H7 (cell line): ENCODE measurements at places on chromosomes 12 and 14.

DNA sequence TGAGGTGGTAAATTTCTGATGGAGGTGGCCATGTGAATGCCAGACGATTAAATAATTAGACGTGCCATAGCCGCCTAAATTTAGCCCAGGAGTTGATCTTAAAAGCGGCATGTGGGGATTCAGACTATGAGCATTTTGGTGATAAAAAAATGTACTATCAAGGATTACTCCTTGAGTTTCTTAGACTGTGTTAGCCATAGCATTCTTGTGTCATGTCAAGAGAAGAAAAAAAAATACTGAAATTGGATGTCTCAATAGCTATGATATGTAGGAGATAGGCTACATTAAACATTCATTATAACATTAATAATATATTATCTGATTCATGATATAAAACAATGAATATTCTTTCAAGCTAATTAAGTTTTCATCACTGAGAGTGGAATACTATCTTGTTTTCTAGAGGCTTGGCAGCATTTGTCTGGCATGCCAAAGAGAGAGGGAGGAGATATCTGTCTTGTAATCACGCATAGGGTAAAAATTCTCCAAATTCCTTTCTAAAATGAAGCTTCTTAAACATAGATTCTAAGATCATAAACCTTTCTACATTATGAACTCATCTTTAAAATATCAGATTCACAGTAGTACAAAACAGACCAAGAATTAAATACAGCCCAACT is 727.0 kb downstream of the C12orf50 start:
- DNase-seq, result no peak

GRCh38 chr12:3129301-3130056 is 52.3 kb downstream of the TSPAN9 start:
- no peak for DNase-seq

DNA sequence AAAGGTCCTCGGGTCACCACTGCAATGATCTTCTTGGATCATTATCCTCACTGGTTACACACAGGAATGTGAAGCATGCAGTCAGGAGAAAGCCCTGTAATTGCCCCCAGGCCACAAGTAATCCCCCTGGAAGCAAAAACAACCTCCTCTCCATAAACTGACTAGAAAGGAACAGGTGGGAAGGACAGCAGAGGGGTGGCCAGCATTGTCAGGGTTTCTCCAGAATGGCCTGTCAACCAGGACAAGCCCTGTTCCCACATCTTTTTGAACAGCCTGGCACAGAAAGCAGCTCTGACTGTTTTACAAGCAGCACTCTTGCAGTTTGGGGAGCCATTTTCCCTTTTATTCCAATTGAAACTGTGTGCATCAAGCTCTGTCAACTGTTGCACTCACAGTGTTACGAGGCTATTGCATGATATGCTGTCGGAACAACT is 36.1 kb downstream of the TMCC3 start:
- peak; percentile 41 for DNase-seq

GRCh38 chr12:697481-697880 is 34.2 kb upstream of the NINJ2 start:
- no peak for DNase-seq

- no peak for DNase-seq
Observed at GRCh38 chr14:23602181-23603095, 23.8 kb upstream of the JPH4 start.

- DNase-seq, result peak; percentile 50
Observed at GRCh38 chr12:121637231-121637914, 11.0 kb downstream of the ORAI1 start.

- peak; percentile 16 for DNase-seq
Observed at GRCh38 chr12:39764944-39765560, 145.4 kb upstream of the ABCD2 start.

DNA sequence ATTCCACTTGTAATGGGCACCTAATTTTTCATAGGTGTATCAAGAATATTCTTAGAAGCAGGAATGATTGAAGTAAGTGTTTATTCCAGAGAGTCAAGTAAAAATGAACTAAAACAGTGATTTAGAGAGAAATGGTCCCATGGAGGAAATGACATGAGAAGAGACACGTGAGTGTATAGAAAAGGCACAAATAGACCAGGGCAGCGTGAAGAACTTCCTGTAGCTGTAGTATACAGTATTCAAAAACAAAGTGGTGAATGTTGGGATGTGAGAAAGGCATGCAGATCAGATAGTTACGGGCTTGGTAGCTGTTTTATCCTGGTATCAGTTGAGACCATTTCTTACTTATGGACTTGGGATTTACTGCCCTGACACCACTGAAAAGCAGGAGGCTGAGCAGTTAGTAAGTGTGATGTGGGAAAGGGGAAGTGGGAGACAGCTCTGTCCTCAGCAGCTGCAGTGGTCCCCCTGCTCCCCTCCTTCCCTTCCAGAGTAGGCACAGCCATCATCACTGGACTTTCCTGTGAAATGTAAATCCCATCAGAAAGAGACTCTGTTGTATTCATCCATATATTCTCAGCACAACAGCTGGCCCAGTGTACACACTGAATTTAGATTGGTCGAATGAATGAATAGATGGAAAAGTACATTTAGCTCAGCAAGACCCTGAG is 16.8 kb upstream of the TESPA1 start:
- no peak for DNase-seq

DNA sequence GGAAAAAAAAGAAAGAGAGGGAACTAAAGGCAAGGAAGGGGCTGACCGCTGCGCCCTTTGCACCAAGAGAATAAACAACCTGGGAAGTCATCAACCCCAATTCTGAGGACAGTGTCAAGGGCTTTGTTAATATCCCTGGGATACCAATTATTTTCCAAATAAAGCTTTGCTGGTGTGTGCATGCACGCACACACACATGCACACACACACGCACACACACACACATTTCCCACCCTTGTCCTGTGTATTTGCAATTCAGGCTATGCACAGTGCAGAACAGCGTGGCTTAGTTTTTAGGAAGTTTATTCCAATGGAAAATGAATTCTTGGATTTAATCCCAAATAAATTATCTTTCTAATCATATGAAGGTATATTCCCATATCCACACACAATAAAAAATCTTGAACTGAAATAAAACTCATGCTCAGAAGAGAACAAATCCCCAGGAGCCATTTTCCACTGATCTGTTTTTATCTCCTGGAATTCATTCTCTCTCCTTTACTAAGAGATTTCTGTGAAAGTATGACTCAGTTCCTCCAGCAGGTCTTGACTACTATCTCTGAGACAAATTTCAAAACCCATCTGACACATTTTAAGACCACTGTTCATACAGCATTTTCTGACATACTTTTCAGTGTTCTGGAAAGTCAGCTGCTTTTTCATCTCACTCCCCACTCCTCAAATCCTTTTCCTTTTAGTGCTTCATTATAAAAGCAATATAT is 334.4 kb upstream of the ATP2B1 start:
- DNase-seq, result no peak

DNA sequence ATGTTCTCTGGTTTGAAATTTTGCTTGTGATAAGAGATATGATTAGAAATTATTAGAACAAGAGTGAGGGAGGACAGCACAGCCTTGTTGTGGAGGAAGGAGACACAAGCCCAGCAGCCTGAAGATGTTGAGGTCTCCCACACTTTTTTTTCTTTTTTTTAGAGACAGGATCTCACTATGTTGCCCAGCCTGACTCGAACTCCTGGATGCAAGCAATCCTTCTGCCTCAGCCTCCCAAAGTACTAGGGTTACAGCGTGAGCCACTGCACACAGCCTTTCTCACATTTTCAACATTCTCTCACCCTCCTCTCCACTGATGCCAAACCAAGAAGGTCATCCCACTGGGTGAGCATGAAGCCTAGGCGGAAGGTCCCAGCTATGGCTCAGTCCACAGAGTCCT is 4.9 kb upstream of the KRT8 start:
- no peak for DNase-seq

DNA sequence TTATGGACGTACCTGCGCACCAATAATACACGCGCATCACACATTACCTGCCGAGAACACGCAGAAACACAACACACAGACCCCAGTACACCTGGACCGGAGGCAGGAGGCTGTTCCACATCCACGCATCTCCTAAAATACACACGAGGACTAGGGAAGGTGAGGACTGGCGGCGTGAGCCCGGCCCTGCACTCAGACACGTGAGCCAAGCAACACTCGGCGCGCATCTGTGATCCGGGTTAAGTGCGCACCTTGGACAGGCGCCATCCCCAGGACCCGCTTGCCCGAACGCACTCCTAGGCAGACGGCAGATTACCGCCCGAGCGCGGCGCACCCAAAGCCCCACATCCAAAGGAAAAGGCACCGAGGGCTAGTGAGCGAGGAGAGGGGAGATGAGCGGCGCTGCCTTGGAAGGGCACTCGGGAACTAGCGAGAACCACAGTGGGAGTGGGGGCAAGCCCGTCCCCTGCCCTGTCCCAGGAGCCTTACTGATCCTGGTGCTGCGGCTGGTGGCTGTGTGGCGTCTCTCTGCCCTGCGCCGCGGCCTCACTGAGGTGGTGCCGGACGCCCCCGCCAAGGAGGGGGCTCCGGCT is 417 bp downstream of the GLS2 start:
- peak; percentile 83 for DNase-seq

- DNase-seq, result no peak
Observed at GRCh38 chr12:90062799-90063198, 354.2 kb upstream of the ATP2B1 start.

DNA sequence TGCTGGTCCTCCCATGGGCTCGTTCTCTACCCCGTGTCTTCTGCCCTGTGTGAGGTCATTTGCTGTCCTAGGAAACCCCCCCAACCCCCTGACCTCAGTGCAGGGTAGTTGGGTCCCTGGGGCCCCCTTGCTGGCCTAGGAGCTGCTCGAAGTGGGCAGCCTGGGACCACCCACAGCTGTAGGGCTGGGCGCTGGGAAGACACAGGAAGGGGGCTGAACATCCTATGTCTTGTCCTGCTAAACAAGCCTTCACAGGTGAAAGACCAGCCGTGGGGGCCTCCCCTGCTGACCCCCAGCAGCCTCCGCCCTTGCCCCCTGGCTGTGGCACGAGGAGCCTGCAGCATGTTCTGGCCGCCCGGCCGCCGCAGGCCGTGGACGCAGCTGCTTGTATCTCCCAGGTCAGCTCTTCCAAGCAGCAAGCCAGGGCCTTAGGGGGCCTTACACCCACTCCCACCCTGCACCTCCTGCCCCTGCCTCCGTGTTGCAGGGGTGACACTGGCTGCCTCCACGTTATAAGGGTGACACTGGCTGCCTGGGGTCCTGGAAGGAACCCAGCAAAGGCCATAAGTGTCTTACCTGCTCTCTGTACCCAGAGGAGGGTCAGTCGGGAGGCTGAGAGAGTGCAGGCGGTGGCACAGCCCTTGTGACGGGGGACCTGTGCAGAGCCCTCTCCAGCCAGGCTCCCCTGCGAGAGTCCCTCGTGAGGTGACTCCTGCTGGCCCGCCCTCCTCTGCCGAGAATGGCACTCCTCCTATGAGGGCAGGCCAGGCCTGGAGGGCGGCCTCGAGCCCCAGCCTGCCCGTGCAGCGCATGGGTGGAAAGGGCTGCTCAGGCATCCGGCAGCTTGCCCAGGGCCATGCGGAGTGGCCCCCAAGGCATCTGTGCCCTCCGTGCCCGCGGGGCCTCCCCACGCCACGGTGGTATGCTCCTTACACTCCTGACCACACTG is 11.5 kb upstream of the TEX22 start:
- DNase-seq, result no peak
